ENCODE measurements at places on chromosomes 2 and 18. TPM values are rescaled to one million over a fixed set of nuclear protein-coding genes. Genes with fewer than 3 reads are reported as not detected.

DNA sequence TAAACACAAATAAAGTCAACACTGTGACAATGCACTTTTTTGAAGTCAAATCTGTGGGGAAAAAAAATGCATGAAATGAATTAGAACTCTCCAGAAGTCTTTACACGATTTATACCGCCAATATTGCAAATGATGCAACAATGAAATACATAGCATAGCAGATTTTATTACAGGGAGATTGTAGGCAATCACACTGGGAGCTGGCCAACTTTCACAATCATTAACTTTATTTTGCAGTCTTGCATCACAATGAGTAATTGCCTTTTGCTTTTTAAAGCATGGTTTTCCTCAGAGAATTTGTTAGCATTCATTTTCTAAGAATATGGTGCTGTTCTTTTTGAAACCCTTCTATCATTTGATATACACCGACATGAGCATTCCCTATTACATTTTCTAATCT is 366.4 kb upstream of the FSIP2 start:
- H3K4me3 ChIP-seq, result no peak overlapping the region
- H3K27ac ChIP-seq, result no peak overlapping the region
- H3K27me3 ChIP-seq, result no peaks in the 10 kb centered on the region
- H3K4me1 ChIP-seq, result no peaks in the 10 kb centered on the region
- no peak for DNase-seq
- H3K36me3 ChIP-seq, result no peaks in the 10 kb centered on the region

Gene THSD7B
- 0.19 TPM for total RNA-seq

DNA sequence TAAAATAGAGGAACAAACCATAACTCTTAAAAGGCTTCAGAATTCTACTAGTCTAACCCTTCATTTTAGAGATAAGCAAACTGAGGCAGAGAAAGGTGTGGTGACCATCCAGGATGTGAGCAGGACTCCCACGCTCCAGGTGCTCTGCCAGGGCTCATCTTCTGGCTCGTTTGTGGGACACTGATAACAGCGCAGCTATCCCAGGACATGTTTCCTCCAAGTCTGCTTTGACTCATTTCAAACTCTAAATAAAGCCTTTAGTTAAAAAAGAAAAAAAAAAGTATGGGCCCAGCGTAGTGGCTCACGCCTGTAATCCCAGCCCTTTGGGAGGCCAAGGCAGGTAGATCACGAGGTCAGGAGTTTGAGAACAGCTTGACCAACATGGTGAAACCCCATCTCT is 28.4 kb downstream of the CNRIP1 start:
- H3K36me3 ChIP-seq, result no peaks in the 10 kb centered on the region
- H3K27ac ChIP-seq, result no peak overlapping the region
- H3K4me3 ChIP-seq, result no peak overlapping the region
- no peaks in the 10 kb centered on the region for H3K4me1 ChIP-seq
- H3K27me3 ChIP-seq, result no peaks in the 10 kb centered on the region
- no peak for DNase-seq

Gene REG1B
- not detected for total RNA-seq

GRCh38 chr2:30204281-30204680 is 27.1 kb upstream of the LBH start:
- no peak overlapping the region for H3K4me3 ChIP-seq
- no peaks in the 10 kb centered on the region for H3K4me1 ChIP-seq
- DNase-seq, result no peak
- no peak overlapping the region for H3K27ac ChIP-seq
